Natural killer cell (primary cell): ENCODE measurements at places on chromosomes 2 and 18. TPM values are rescaled to one million over a fixed set of nuclear protein-coding genes. Genes with fewer than 3 reads are reported as not detected.

Gene PARD3B
- total RNA-seq: not detected

DNA sequence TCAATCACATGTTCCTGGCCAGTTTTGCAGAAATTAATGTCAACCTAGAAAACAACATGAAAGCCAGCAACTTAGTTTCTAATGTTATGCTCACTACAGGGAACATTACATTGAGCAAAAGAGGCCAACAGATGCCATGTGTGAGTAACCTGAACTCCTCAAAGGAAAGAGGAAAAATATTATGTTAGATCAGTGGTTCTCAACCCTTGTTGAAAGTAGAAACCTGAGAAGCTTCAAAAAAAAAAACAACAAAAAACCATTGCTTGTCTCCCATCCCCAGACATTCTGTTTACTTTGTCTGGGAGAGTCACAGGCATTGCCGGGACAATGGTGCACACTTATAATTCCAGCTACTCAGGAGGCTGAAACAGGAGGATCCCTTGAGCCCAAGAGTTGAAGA lies 57.7 kb downstream of the METTL4 start:
- no peak for DNase-seq

DNA sequence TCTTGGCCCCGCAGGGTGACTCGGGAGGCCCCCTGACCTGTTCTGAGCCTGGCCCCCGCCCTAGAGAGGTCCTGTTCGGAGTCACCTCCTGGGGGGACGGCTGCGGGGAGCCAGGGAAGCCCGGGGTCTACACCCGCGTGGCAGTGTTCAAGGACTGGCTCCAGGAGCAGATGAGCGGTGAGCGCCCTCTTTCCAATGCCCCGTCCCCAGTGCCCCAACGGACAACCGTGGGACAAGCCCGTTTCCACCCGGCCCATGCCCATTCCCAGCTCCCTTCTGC lies 2.6 kb upstream of the CHRND start:
- DNase-seq: no peak

DNA sequence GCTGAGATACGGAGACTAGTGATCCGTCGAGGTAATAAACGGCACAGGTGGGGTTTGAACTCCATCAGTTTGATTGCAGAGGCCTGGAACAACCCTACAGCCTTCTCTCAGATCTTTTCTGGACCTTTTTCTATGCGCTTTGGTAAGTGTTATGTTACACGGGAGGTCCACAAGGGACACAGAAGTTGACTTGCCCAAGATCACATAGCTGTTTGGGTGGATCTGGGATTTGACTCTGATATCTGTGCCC lies 1.1 kb upstream of the DNPEP start:
- no peak for DNase-seq

DNA sequence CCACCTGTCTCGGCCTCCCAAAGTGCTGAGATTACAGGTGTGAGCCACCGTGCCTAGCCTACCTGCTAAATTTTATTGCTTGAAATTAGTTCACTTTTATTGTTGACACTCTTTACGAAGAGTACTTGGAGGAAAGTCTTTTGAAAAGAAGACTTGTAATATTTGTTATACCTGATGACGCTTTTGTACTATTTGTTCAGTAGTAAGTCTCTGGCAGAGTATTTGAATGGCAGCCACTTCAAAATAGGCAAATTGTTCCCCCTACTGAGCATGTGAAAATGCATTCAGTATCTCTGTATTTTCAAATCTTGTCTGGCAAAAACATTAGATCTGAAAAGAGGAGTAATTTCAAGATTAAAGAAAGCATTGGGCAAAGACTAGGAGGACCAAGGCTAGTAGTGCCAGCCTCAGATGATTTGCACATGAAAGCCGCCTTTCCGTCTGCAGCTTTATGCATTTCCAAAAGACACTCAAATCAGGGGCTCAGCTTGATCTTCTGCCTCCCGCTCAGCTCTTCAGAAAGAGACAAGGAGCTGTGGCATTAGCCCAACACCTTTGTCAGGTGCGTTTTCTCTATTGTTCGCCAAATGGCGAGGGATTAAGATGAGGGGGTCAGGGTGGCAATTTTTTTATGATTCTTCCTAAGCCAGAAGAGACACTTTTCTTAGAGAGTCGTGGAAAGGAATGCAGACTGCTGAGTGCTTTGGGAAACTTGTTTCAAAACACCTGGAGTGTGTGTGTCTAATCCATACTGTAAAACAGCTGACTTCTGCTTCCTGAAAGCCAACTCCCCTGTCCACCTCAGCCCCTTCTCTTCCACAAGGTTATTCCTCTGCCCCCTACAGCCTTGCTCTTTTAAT lies 18.8 kb upstream of the FOXI3 start:
- DNase-seq: no peak

- DNase-seq: no peak
Observed at GRCh38 chr2:178072383-178073301, at the start of gene PDE11A. PDE11A (minus strand) TSS chr2:178072777; CDS start chr2:178072437, 340 bp downstream.

Gene CRYBA2
- total RNA-seq: not detected
